ENCODE measurements at places on chromosomes 11 and 22.

GRCh38 chr11:45215098-45215865 lies 68.8 kb downstream of the PRDM11 start:
- DNase-seq: no peak

GRCh38 chr11:67503119-67504004 lies 1.8 kb downstream of the PITPNM1 start:
- DNase-seq: no peak

- DNase-seq: no peak
Measured at GRCh38 chr11:85742873-85743275, 56.9 kb upstream of the CCDC89 start.

GRCh38 chr11:94199136-94200130 lies 70.8 kb downstream of the PANX1 start:
- DNase-seq: no peak

GRCh38 chr11:13339195-13340153 lies 61.9 kb downstream of the BMAL1 start:
- DNase-seq: no peak

GRCh38 chr22:32076761-32077084 lies 33.7 kb downstream of the SLC5A1 start:
- DNase-seq: no peak

GRCh38 chr11:133898031-133898769 lies 52.9 kb upstream of the SPATA19 start:
- DNase-seq: no peak

- DNase-seq: no peak
Measured at GRCh38 chr22:19520566-19521305, 3.5 kb downstream of the CLDN5 start.

- DNase-seq: no peak
Measured at GRCh38 chr11:33721426-33721825, 14.8 kb downstream of the CD59 start.

- no peak for DNase-seq
Measured at GRCh38 chr11:13375798-13376197, 87.2 kb downstream of the BTBD10 start.

GRCh38 chr11:60870276-60870675 lies 2.9 kb downstream of the ZP1 start:
- DNase-seq: no peak

- no peak for DNase-seq
Measured at GRCh38 chr22:25729016-25729995, 12.7 kb upstream of the MYO18B start.

DNA sequence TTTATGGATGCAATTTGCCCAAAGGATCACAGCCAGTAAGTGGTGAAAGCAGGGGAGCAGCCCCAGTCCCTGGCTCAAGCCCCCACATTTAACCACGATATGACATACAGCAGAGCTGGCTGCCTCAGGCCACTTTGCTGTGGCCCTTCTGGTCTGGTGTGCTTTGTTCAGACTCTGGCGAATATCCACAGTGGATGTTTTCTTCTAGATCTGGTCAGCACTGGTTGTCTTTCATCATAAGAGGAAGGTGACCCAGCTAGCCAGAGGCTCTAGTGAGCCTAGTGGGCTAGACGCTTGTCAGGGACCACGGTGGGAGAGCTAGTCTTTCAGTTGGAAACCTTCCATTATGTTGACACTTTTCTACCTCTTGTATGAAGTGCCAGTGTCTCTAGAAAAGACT lies 42.5 kb downstream of the DGCR2 start:
- DNase-seq: no peak

- no peak for DNase-seq
Measured at GRCh38 chr11:57313071-57313787, 11.5 kb downstream of the TNKS1BP1 start.

DNA sequence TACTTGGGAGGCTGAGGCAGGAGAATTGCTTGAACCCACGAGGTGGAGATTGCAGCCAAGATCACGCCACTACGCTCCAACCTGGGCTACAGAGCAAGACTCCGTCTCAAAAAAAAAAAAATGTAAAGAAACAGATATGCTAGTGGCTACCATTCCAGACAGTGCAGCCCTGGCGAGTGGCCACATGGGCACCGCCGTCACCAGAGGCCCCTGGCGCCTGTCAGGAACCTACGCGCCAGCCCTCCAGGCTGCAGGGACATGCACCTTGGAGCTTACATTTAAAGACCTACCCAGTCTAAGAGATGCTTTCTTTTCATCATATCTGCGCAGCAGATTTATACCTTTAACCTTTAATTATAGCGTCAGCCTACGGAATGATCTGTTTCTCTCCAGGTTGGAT lies 37.2 kb upstream of the IGSF9B start:
- no peak for DNase-seq

DNA sequence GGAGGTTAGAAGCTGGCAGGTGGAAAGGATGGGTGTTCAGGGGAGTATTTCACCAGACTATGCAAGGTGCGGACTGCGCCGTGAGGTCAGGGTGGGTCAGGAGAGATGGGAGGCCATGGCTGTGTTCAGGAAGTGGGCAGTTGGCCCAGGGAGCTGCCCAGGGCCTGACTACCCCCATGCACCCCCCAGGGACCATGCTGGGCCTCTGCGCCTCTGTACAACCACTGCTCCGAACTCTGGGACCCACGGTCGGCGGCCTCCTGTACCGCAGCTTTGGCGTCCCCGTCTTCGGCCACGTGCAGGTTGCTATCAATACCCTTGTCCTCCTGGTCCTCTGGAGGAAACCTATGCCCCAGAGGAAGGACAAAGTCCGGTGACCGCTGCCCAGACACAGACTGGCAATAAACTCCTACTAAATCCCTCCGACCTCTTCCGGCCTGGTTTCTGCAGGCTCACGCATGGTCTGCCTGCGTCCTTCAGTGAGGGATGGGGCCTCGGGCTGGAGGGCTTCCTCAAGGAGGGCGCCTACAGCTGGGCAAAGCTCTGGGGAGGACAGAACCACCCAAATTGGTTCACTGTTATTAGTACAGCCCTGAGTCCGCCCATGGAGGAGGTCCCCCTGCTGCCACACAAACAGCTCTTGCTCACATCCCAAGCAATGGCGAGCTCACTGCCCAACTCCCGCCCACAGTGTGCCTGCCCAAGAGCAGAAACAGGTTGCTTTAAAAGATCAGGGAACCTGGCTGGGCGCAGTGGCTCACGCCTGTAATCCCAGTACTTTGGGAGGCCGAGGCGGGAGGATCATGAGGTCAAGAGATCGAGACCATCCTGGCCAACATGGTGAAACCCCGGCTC lies 4.2 kb downstream of the PHLDA2 start:
- no peak for DNase-seq

DNA sequence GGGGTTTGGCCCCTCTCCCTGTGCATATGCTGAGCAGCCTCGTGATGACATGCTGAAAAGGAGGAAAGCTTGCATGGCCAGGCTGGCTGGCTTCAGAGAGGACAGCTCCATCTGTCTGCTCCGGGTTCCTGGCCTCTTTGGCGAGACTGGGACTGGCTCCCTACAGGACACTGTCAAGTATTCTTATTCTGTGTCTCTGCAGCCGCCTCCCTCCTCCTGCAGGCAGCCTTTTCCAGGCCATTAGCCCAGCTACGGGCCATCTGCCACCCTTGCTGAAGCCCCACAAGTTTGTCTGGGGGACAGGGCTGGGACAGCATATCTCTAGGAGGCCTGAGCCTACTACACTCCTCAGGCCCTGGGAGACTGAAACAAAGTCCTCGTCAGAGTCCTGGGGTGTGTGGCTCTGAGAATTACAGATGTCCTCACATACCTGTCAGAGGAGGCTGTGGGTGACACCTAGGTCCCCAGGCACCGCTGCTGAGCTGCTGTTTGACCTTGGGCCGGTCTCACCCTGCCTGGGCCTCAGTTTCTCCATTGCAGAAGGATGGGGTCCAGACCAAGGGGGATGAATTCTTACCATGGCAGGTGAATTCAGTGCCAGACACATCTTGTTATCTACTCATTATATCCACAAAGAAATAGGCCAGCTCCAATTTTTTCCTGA lies 11.0 kb downstream of the MRGPRG start:
- no peak for DNase-seq

DNA sequence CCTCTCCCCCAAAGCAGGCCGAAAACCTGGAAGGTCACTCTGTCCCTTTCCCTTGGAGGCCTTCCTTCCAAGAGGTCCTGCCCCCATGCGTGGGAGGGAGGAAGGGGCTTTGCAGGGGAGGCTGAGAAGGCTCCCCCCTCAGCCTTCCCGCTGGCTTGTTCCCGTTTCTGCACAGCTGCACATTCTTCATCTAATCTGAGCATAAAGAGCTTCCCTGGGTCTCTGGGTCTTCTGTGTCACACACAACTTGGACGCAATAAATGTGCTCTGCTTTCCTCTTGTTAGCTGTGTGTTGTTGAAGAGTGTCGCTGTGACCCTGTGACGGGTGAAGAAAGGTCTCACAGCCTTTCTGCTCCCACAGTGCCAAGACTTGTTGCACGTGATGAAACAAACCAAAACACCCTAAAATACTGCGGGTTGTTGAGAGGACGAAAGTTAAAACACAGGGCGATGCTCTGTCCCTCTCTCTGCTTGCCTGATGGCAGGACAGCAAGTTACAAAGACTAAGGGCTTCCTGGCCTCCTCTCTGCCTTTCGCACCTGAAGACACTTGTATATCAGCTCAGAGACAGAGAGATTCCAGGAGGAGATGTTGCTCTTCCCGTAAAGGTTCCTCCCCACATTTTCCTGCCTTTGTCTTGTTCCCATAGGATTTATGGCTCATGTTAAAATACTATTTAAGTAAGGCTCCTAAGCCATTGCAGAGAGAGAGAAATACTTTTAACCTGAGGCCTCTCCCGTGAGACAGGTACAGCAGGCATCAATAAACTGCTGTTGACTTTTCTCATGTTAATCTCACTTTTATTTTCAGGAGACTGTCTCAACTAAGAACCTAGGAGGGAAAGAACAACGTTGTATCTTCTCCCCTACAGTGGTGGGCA lies 15.4 kb upstream of the IFITM3 start:
- peak; percentile 86 for DNase-seq

- DNase-seq: peak; percentile 55
Measured at GRCh38 chr11:65744026-65744698, 23.6 kb upstream of the RNASEH2C start.

- DNase-seq: no peak
Measured at GRCh38 chr11:119372260-119373058, 9.0 kb downstream of the USP2 start.

DNA sequence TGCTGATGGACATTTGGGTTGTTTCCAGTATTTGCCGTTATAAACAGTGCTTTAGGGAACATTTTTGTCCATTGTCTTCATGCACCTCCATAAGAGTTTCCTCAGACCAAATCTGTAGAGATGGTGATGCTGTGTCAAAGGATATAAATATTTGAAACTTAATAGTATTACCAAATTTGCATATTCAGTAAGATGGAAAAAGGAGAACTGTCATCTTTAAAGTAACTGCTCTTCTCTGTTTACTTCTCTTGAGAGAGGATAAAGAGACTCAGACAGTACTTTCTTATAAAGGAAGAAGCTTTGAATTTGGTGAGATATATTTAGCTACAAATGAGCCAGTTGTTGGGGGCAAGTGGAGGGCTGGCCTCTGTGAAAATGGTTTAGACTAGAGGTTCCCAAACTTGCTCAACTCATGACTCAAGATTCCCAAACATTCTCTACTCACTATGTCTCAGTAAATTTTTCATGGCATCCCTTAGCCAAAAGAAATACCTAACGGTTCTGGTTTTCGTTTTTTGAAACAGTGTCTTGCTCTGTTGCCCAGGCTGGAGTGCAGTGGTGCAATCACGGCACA lies 26.2 kb downstream of the SHISA8 start:
- DNase-seq: no peak

DNA sequence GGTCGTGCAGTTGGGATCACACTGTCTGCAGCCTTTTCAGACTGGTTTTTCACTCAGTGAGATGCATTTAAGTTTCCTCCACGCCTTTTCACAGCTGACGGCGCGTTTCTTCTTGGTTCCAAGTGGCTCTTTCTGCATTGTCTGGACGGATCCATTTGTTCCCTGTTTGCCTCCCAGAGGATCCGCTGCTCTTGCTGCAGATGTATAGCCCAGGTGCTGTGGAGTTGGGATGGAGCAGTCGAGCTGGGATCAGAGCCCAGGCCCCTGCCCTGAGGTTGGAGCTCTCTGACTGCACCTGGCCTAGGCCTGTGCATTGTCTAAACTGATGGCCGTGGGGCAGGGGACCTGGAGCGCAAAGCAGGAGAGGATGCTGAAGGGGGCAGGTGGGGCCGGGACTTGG lies 51.6 kb downstream of the PARVB start:
- no peak for DNase-seq

DNA sequence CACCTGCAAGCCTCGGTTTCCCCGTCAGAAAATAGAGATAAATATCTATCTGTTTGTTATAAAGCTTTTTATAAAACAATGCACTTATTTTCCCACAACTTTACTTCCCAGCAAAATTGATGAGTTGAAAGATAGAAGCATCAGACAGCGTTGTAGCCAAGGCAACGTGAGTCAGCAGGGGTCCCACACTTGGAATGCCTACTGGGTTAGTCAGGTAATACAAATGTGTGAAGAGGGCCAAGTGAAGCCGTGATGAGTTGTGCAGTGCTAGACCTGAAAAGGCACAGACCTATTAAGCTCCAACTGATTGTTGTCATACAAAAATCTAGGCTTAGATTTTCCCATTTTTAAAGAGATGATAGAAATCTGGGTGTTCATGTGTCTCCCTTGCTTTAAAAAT lies 118.7 kb downstream of the PGR start:
- no peak for DNase-seq

- DNase-seq: no peak
Measured at GRCh38 chr11:83493917-83494316, 207.8 kb upstream of the CCDC90B start.

- DNase-seq: no peak
Measured at GRCh38 chr11:67564230-67564629, 19.4 kb upstream of the GSTP1 start.

DNA sequence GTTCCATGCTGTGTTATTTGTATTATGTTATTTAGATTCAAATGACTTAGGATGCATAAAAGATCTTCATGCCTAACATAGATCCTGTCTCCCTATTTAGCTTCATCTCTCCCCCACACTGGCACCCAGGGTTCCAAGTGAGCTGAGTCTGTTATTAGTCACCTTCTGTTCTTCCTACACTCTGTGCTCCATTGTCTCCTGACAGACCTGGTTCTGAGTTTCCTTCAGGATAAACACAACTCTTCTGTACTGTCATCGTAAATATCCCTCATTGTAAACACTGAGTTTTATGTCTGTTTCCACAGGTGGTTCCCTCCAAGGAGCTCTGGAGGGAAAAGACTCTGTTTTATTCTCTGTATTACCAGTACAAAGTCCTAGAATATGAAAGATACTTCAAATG lies 8.7 kb downstream of the MMP26 start:
- no peak for DNase-seq

DNA sequence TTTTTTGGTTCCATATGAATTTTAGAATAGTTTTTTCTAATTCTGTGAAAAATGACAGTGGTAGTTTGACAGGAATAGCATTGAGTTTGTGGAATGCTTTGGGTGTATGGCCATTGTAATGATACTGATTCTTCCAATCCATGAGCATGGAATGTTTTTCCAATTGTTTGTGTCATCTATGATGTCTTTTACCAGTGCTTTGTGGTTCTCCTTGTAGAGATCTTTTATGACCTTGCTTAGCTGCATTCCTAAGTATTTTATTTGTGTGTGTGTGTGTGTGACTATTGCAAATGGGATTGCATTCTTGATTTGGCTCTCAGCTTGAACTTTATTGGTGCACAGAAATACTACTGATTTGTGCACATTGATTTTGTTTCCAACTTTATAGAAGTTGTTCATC lies 3.0 kb upstream of the CSF2RB start:
- DNase-seq: no peak

GRCh38 chr11:17682848-17683247 lies 36.5 kb upstream of the MYOD1 start:
- DNase-seq: no peak

- peak; percentile 76 for DNase-seq
Measured at GRCh38 chr11:64340671-64341335, 799 bp downstream of the CCDC88B start.

GRCh38 chr11:102367364-102367763 lies 20.4 kb downstream of the BIRC2 start:
- DNase-seq: peak; percentile 51
